ENCODE measurements at places on chromosomes 1 and 21. TPM values are rescaled to one million over a fixed set of nuclear protein-coding genes. Genes with fewer than 3 reads are reported as not detected.

Gene PADI3
- 0.09 TPM for total RNA-seq

Gene PTTG1IP
- 64.7 TPM for total RNA-seq

Gene FCRL1
- 0.40 TPM for total RNA-seq

Gene NIBAN1
- 112 TPM for total RNA-seq

Gene RNPEP
- 18.7 TPM for total RNA-seq

Gene TMEM61
- 0.54 TPM for total RNA-seq
